ENCODE measurements at places on chromosomes 2 and 18.

GRCh38 chr2:135190799-135191198 is 138.7 kb downstream of the RAB3GAP1 start:
- DNase-seq = no peak

DNA sequence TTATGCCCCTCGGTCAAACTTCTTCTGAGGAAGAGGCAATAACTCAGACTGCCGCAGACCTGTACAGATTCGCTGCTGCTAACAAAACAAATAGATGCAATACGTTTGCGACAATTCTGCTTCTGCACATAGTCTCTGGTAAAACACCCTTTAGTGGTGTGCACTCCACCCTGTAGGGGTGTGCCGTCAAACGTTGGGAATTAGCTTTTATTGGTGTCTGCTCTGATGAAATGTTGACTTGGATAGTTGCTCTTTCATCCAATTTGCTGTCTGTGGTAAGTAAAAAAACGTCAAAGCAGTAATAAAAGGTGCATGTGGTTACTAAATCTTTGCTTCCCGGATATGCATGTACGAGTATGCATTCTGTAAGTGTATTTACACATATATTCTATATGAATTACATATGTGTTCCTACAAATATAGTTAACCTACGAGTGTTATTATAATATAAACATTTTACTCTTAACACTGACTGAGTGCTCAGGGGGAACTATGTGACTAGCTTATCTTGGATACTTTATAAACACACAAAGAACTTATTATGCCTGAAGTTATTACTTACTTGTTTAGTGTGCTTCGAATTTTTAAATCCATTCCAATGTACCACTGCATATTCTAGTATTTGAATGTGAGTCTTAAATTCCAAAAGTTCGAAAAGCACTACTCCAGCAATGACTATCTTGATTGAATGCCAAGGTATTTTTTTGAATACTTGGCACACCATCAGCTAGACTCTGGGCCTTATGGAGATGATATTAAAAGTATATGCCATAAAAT is 610.2 kb downstream of the ZEB2 start:
- no peak for DNase-seq

- no peak for DNase-seq
Observed at GRCh38 chr2:9710311-9710710, 79.5 kb upstream of the YWHAQ start.

GRCh38 chr18:26708806-26709716 is 156.4 kb downstream of the AQP4 start:
- no peak for DNase-seq

GRCh38 chr2:3480352-3481010 is 38.9 kb downstream of the ADI1 start:
- DNase-seq = no peak

DNA sequence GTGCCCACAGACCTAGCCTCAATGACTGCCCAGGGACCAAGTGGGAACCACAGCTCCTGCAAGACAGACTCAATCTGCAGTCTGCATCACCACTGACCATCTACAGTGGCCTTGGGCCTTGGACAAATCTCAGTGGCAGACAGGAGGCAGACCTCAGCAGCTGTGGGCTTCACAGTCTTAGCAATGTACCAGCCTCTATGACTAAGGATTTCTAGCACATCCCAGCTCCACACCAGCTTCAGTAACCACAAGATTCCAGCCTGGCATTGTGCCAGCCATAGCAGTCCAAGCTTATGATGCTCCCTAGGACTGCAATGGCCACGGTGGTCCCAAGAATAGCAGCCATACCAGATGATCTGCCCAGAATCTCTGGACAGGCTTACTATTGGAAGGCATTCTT is 19.6 kb upstream of the WDR75 start:
- no peak for DNase-seq

- DNase-seq = peak; percentile 11
Observed at GRCh38 chr18:21897811-21898210, 157.2 kb downstream of the MIB1 start.

GRCh38 chr2:137700681-137701080 is 263.6 kb upstream of the HNMT start:
- no peak for DNase-seq

GRCh38 chr18:51135795-51136194 is 61.7 kb downstream of the MEX3C start:
- no peak for DNase-seq

DNA sequence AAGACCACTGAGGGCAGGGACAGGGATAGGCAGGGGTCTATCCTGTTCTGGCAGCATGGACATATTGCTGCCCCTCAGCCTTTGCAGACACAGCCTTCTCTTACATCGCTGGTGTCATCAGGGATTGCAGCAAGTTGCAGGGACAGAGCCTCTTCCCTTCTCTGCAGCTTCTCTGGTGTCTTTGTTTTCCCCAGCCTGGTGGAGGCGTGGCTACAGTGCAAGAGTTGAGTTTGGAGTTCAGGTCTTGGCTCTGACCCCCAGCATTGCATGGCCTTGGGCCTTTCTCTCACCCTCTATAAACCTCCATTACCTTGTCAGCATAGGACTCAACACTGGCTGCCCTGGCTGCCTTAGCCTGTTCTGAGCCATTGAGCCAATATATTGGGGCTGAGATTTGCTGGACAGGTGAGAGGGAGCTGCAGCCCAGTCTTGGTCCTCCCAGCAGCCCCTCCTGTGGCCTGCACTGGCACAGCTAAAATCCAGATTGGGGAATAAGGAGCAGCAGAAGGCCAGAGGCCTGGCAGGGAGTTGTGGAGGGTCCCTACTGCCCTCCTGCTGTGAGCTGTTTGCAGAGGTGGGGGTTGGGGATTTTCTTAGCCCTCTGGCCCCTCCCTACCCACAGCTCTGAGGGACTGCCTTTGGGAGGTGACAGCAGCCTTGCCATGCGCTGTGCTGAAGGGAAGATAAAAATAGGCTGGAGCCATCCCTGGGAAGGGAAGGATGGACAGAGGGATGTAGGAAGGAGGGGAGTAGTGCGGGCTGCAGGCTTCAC is 22.8 kb downstream of the EHD3 start:
- DNase-seq = no peak

- DNase-seq = no peak
Observed at GRCh38 chr18:55405893-55406406, 182.0 kb downstream of the TCF4 start.

GRCh38 chr18:44922968-44923367 is 242.3 kb downstream of the SETBP1 start:
- DNase-seq = no peak

- peak; percentile 72 for DNase-seq
Observed at GRCh38 chr2:44362207-44363015, 664 bp downstream of the CAMKMT start.

- DNase-seq = no peak
Observed at GRCh38 chr18:37481491-37481890, 84.1 kb downstream of the CELF4 start.

DNA sequence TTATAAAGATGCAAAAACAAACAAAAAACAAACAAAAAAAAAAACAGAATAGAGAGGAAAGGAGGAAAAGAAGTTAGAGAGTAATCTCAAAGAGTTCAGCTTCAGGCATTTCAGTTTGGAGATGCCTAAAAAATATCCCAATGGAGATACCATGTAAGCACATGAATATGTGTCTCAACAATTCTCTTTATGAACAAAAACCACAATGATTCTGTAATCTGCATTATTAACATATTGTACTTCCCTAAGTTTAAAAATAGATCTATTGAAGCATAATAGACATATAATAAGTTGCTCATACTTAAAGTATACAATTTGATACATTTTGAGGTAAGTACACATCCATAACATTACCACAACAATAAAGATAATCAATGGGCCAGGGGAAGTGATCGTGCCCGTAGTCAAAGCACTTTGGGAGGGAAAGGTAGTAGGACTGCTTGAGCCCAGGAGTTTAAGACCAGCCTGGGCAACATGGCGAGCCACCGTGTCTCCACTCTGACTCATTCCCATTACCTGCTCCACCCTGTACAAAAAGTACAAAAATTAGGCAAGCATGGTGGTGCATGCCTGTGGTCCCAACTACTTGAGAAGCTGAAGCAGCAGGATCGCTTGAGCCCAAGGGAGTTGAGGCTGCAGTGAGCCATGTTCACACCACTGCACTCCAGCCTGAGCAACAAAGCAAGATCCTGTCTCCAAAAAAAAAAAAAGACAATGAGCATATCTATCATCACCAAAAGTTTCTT is 158.9 kb downstream of the ATAD2B start:
- DNase-seq = no peak

DNA sequence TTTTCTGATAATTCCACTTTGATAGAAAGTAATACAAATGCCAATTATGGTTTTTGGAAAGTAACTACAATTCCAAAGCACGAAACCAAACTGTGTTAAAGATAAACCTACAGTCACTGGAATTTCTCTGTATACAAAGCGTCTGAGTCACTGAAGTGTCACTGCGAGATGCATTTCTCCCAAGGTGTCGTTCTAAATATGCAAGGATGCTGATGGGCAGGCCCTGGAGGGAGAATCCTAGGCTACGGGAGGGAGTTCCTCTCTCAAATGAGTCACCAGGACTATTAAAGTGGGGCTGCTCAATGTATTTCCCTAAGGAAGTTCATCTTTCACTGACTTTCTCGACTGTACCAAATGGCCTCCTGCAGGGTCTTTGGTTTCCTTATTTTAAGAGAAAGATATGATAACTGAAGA is 163.8 kb upstream of the STK17B start:
- DNase-seq = no peak

- DNase-seq = no peak
Observed at GRCh38 chr18:39500306-39500705, 1934.7 kb upstream of the CELF4 start.

DNA sequence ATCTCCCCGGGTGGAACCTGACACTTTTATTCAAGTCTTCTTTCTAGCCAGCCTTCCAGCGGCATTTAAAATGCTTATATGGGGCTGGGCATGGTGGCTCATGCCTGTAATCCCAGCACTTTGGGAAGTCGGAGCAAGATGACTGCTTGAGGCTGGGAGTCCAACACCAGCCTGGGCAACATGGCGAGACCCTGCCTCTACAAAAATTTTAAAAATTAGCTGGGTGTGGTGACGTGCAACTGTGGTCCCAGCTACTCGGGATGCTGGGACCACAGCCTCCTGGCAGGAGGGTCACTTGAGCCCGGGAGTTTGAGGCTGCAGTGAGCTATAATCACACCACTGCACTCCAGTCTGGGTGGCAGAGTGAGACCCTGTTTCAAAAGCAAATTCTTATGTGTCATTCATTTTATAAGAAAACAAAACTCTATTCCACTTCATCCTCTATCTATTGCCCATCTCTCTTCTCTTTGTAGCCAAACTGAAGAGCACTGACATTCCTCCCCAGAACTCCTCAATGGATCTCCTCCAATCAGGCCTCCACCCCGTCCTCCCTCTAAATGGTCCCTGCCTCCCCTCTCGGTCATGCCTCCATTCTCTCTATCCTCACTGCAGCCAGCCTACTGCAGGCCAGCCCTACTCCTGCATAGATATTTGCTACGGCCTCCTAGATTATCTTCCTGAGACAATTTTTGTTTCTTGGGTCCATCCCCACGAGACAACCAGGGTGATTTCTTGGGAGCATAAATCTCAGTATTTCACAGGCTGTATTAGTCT is 18.0 kb upstream of the RHOB start:
- no peak for DNase-seq

GRCh38 chr2:396903-397302 is 109.0 kb upstream of the ALKAL2 start:
- no peak for DNase-seq

DNA sequence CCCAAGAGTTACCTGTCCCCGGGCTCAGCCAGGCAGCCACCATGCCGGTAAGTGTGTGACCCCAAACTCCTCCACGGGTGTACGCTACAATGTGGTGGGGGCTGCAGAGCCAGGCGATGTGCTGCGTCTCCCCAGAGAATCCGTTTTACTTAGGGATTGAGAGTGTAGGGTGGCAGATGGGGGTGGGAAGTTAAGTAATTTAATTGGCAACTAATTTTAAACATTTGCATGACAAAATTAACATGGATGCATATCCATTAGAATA is 26.6 kb upstream of the RPL31 start:
- no peak for DNase-seq

DNA sequence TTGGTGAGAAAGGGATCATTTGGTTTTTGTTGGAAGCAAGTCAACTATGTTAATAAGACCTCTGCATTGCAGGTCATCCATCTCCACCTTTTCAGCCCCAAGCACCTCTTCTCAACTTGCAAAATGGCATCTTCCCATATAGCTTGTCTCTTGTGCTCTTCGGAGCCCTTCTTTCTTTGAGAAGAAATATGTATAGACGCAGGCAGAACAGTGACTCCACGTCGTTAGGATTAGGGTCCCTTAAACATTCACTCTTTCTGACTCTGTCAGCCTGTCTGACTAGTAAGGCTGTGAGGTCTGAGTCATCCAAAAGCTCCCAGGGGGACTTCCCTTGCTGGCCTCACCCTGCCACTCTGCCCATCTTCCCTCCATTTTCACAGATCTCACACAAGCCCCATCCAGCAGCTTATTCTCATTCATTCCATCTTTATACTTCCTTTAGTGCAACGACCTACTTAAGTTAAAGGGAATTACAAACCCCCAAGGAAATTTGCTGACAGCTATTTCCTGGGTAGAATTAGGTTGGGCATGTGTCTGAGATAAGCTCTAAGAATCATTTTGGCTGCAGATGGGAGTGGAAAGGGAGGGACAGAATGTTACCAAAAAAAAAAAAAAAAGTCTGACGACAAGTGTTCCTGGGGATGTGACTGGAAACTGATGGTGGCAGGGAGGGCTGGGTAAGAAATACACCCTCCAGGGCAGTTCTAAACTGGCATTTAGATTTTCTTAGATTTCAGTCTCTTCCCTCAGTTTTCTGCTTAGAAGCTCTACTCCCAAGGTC is 37.7 kb upstream of the MEX3C start:
- DNase-seq = no peak

DNA sequence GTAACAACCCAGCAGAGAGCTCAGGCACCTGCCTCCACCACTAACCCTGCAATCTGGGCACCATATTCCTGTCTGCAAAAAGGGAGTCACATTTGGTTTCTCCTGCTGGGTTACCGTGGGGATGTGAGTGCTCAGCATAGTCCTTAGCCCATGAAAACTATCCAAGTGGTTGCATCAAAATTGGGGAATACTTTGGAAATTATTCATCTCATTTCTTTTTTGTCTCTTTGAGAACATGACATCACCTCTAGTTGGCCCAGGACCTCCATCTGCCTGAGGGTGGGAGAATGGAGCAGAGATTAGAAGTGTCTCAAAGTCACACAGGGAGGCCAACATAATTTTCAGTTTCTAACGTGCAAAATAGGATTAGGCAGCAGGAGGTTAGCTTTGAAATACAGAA is 19.3 kb upstream of the SPP2 start:
- no peak for DNase-seq

DNA sequence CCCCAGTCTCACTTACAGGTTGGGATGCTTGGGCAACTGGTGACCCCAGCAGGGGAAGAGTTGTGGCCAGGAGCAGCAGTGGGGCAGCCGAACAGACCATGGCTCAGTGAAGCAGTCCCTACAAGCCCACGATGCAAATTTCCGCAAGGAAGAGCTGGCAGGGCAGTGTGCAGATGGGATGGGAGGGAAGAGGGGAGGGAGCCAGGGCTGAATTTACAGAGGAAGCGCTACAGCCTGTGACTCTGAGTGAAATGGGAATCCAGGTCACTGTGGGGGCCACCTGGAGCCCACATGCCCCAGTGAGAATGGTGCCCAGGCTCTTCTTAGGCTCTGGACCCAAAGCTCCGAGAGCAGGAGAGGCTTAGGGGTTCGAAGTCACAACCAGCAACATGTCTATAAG is 27.0 kb upstream of the SELENOI start:
- no peak for DNase-seq

- DNase-seq = no peak
Observed at GRCh38 chr18:32803568-32803967, 30.7 kb upstream of the KLHL14 start.

Measured in KG1 (cell line).